ENCODE measurements at places on chromosomes 11 and 22.

GRCh38 chr22:22479999-22480532 is 28.5 kb downstream of the ZNF280B start:
- DNase-seq, result no peak

DNA sequence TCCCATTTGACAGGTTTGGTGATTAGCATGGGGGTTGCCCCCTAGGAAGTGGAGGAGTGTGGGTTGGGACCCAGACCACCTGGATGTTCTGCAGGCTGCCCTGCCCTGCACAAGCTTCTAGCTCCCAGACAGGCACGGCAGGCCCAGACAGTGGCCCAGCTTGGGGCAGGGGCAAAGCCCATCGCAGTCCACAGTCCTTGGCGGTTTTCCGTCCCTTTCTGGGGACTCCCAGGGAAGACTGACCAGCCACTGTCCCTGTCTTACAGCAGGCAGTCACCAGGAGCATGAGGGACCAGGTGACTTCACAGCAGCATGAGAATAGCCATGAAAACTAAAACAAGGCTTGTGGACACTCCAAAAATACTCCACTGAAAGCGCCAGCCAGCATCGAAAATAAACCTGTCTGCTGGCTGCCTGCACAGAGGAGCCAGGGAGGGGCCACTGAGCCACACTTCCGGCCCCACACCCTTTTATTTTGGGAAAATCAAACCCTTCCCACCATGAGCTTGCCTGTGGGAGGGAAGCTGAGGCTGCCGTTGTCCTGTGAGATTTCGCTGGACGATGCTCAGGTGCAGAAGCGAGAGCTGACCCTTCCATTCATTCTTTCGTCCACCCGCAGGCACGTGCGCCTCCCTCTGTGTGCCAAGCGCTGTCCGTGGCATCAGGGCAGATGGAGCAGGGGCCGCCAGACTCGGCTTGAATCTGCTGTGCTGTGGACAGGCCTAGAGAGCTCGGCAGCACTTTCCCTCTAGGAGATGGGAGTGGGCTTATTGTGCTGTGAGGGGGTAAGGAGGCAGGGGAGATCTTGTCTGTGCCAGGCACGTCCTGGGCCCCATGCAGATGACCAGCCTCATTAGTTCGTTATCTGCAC is 28.0 kb downstream of the FADD start:
- no peak for DNase-seq

- DNase-seq, result no peak
Observed at GRCh38 chr22:42747701-42748513, 27.2 kb upstream of the A4GALT start.

- DNase-seq, result no peak
Observed at GRCh38 chr22:44884968-44885805, 124.6 kb downstream of the PHF21B start.

GRCh38 chr11:37533087-37533486 is 935.1 kb upstream of the RAG2 start:
- no peak for DNase-seq

- no peak for DNase-seq
Observed at GRCh38 chr22:23031381-23031780, 38.9 kb upstream of the GNAZ start.

DNA sequence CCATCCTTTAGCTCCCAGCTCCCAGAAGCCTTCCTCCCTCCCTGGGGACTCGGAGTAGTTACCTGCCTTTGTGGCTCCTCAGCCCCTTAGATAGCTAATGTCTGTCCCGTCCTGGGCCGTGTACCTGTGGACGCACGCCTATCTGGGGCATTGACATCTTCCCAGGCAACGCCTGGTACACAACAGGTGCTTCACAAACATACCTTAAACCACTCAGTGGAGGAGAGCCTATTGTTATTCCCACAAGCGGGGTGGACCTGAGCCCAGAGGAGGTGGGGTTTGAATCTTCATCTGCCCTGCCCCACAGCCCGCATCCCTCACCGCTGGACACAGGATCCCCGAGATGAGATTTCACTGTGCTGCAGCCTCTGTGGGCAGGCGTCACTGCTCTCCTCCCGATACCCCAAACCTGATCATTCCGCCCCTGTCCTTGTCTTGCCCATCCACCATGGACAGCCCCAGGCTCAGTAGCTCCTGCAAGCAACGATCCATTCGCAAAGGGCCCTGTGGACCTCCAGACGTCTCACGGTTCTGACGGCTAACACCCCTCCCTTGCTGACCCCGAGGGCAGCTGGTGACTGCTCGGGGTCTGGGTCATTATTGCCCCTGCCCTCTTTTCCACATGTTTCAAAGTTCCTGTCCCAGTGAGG is 73.8 kb upstream of the SHISAL1 start:
- no peak for DNase-seq

- no peak for DNase-seq
Observed at GRCh38 chr11:123298488-123299447, 103.7 kb upstream of the CLMP start.

All from stimulated activated CD8-positive, alpha-beta memory T cell treated with anti-CD3 and anti-CD28 coated beads, Interleukin-15, amount 100 ng/mL, for 24 hours (primary cell).